Adipocyte (in vitro differentiated cells): ENCODE measurements at places on chromosomes 7 and 10.
A peak's percentile ranks its signal among the peaks of the same experiment; 100 is the strongest.

- DNase-seq: no peak
Measured at GRCh38 chr10:68184546-68184945, 47.4 kb downstream of the ATOH7 start.

DNA sequence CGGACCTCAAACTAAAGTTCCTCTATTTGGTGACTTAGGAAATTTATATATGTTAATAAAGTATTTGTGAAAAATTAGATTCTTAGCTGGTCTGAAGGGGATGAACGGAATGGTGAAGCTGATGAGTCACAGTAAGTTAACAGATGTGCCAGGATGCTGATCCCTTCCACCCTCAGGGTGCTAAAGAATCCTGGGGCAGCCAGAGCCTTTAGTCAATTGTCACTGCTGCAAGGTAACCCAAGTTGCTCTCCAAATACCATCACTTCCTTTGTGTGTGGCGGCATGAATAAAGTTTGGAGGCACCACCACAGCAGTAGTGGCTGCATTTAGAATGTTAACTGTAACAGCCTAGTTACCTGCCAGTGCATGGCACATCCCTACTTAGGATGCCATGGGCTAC lies 222.6 kb upstream of the PPP1R3A start:
- peak; percentile 4 for DNase-seq

DNA sequence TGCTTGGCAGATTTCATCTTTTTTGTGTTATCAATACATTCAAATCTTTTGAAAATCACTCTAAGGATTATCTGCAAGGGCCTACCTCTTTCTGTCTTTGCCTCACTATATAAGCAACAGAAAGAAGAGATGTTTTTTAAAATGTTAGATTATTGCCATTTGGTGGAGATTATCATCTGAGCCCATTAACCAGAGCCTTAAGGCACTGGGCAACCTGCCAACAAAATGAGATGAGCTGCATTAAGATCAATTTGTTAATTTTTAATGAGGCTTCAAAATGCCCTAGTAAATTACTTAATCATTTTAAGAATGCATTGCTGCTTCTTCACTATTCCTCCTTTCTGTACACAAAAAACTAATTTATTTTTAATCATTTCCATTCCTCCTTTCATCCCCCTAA lies 314.1 kb downstream of the SNX13 start:
- DNase-seq: no peak

DNA sequence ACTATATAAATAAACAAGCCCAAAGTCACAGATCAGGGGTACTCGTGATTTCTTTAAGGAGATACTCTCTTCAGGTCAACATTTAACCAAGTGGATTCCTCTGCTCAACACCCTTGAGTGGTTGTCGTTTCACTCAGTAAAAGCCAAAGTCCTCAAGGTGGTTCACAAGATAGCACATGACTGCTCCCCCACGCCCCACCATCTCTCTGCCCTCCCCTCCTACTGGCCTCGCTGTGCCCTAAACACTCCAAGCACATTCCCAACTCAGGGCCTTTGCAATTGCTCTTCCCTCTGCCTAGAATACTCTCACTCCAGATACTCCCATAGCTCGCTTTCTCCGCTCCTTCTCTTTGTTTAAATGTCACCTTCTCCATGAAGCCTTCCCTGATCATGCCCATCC lies 72.1 kb upstream of the FHIP2A start:
- no peak for DNase-seq

GRCh38 chr7:79412438-79412837 lies 41.0 kb downstream of the MAGI2 start:
- no peak for DNase-seq
